KBM-7 (cell line): ENCODE measurements at places on chromosomes 4 and X.
A peak's percentile ranks its signal among the peaks of the same experiment; 100 is the strongest.

DNA sequence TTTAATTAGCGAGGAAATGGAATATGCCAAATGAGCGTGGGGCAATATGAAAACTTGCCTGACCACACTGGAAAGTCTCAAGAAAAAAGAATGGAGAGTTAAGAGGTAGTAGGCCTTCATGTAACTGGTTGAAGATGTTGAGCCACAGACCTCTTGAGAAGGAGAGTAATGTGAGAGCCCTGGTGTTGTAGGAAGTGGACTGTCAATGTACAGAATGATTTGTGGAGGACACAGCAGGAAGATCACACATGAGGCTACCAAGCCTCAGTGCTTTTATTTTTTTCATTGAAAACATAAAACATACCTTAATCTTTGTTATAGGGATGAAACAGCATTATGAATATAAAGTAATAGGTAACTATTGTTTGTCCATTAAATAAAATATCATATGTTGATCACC lies 331.6 kb downstream of the UNC5C start:
- no peak for DNase-seq

- no peak for DNase-seq
These were observed 2.1 kb downstream of the MAGEB2 start for GRCh38 chrX:30217465-30217864.

GRCh38 chr4:95243892-95244291 lies 304.9 kb downstream of the UNC5C start:
- DNase-seq: no peak

- DNase-seq: no peak
These were observed 50.3 kb downstream of the NSUN7 start for GRCh38 chr4:40800064-40800463.

DNA sequence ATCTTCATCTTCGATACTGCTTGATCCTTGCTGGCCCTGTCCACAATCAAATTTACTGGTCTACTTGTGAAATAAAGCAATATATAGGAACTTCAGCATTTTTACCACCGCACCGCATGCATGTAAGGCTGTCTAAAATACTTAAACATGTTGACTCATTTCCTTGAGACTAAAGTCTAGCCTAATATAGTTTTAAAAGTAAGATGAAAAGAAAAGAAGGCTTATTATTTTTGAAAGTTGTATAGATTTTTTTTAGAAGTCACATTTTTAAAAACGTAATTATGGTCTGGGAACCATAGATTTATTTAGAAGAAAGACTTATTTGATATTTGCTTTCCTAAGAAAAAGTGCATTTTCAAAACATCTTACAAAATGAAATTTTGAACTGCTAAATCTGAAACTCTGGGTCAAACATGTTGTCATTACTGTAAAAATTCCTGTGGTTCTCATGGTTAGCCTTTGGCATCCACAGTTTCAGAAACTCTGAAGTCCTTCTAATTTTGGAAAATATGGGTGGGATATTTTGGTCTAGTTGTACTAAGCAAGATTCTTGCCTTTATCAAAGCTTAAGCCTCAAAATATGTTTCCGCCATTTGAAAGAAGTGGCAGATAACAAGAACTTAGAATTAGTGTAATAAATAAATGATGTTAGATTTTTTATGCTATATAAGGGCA lies 423.5 kb upstream of the CTSO start:
- DNase-seq: no peak

GRCh38 chr4:110486256-110486655 lies 10.3 kb downstream of the ENPEP start:
- no peak for DNase-seq

GRCh38 chrX:74371425-74372222 lies 49.7 kb upstream of the SLC16A2 start:
- DNase-seq: no peak

GRCh38 chrX:65783746-65784145 lies 116.3 kb downstream of the MSN start:
- no peak for DNase-seq

- DNase-seq: peak; percentile 49
These were observed 167.2 kb downstream of the NPNT start for GRCh38 chr4:106062452-106062875.

DNA sequence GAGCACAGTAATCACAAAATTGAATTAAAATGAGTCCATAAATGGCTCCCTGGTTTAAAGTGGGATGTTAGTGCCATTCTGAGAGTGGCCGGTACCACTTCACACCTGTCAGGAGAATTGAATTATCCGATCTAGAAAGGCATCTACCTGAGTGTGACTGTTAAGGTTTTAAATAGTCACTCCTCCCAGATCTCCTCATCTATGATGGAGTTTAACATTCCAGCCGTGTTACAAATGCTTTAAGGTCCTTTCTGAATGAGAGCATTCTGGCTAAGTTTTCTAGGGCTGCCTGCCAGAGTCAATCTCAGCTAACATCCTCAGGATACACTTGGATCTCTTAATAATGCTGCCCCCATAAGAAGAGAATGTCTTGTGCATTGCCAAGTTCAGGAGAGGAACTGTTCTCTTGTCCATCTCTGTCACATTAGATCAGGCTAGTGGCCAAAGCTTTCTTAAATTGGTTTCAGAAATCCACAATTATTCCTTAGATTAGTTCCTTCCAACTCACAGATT lies 231.1 kb downstream of the SLC39A8 start:
- DNase-seq: no peak

DNA sequence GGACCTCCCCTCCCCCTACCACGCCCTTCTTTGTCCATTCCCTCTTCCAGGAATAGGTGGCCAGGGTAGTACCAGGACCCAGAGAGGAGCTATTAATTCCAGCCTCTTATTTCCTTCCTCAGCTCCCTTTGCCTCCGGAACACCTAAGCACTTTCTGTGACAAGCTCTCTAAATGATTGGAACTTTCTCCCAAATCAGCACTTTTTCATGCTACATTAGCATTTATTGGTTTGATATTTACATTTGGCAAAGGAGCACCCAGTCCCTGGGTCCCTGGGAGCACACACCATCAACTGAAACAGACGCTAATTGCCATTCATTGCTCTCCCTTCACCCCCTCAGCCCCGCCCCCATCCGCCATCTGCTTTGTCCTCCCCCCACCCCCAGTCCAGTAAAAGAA lies 182.0 kb upstream of the BCOR start:
- DNase-seq: no peak

DNA sequence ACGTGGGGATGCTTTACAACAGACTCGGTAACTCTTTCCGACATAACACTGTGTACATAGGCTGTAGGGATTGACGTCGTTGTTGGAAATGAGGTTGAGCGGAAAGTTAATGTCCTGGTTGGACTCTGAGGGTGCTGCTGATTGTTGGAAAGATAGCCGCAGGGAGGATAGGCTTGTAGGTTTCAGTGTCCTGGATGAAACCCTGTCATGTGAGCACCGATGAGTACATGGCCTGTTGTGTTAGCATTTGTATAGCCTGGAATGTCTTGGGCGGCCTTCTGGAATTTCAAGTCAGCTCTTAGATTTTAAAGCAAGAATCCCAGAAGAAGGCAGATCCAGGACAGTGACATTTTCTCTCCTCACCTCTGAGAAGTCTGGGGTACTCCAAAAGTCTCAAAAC lies 63.3 kb downstream of the TBC1D14 start:
- no peak for DNase-seq

DNA sequence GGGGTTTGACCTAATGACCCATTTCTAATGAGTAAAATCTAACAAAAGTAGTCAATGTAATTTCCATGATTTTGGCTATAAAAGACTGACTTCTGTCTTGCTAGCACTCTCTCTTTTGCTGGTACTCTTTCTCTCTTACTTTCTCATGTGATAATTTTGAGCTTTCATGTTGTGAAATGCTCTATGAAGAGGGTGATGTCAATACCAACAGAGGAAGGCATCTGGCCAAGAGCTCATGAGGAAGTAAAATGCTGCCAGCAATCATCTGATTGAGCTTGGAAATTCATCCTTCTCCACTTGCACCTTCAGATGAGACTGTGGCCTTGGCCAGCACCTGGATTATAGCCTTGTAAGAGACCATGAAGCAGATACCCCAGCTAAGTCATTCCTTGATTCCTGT lies 347.7 kb downstream of the HS3ST1 start:
- no peak for DNase-seq

- DNase-seq: peak; percentile 45
These were observed 141.7 kb downstream of the HHIP start for GRCh38 chr4:144787365-144788258.

DNA sequence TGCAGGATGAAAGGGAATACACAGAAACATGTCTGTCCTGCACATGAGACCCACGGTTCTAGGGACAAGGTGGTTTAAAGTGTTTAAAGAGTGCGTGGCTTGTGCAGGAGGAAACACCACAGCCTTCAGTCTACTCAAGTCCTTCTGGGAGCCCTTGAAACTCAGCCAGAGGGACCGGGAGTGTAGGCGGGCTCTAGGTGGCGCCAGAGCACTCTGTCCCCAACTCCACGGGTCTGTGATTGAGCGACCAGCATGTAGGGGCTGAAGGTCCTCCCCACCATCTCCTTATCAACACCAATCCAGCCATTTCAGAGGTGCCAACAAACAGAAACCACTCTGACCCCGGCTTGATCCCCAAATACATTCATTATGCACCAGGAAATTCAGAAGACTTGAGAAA lies 82.0 kb upstream of the CLDN34 start:
- DNase-seq: peak; percentile 90

GRCh38 chr4:57187246-57187645 lies 77.1 kb upstream of the IGFBP7 start:
- DNase-seq: no peak

- DNase-seq: no peak
These were observed 16.4 kb downstream of the COX18 start for GRCh38 chr4:73053076-73053475.

DNA sequence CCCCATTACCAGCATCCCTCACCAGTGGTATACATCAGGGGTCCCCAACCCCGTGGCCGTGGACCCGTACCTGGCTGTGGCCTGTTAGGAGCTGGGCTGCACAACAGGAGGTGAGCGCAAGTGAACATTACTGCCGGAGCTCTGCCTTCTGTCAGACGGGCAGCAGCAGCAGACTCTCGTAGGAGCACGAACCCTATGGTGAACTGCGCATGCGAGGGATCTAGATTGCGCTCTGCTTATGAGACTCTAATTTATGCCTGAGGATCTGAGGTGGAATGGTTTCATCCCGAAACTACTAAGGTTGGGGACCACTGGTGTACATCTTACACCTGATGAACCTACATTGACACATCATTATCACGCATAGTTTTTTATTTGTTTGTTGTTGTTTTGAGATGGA lies 52.8 kb upstream of the DHX15 start:
- DNase-seq: no peak

DNA sequence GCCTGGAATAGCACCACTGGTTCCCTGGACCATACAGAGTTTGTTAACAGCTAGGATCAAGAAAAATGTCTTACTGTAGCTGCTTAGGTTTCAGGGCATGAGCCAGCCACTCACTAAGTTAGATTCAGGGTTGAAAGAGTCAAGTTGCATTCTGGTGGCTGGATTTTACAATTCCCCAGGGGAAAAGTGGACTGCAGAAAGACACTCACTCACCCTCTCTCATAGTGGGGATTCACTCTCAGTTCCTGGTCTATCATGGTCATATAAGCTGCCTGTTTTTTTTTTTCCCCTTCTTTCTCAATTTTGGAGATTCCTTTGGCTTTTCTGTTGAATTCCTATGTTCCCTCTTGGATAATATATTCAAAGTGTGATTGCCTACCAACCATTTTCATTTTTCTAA lies 744.2 kb upstream of the GRIA3 start:
- no peak for DNase-seq

DNA sequence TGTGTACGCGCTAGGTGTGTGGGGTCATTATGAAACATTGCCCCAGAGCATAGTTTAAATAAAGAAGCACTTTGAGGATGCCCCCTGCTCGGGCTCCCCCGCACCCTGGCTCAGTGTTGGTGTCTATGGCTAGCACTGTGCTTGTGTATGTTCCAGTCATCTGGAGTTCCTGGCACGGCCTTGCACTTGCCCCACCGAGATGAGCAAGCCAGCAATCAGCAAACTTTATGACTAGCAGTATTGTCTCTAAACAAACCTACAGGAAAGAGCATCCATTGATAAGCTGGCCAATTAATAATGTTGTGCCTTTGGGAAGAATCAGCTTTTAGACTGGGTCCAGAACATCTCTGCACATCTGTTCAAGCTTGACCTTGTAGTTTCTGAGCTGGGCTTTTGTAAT lies 707 bp upstream of the SHROOM4 start:
- no peak for DNase-seq

- no peak for DNase-seq
These were observed 42.9 kb downstream of the RBM47 start for GRCh38 chr4:40586729-40587128.

- DNase-seq: no peak
These were observed at the start of gene MGARP for GRCh38 chr4:139279760-139280620. Gene MGARP (minus strand): TSS chr4:139280225. CDS start chr4:139280158, 67 bp downstream.

- DNase-seq: peak; percentile 35
These were observed 24.4 kb upstream of the DCK start for GRCh38 chr4:70969076-70969475.

DNA sequence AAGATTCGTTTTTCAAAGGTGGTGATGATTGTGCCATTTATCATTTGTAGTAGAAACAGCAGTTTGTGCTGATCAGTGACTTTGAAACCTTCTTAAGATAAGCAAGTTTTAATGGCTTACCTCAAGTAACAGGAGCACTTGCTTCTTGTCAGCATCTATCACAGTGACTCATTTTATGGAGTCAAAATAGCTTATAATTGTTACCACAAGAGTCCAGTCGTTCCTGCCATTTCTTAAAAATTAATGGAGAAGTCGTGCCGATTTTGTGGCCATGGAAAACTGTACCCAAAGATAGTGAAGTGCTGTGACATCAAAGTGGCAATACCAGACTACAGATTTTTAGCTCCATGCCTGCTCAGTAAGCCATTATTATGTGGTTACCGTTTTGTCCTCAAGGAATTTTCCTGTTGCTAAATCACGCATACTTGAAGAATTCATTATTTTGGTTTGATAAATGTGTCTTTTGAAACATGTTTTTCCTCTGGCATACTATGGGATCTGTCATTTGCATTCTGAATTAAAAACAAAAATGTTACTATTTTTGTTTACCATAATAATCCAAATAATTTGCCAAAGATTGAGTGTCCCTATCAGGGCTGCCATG lies 129.9 kb downstream of the CBR4 start:
- no peak for DNase-seq

GRCh38 chr4:14348506-14348905 lies 653.8 kb upstream of the CPEB2 start:
- no peak for DNase-seq

- no peak for DNase-seq
These were observed 49.6 kb downstream of the SMAD1 start for GRCh38 chr4:145531223-145531622.

GRCh38 chr4:145786261-145786660 lies 106.3 kb downstream of the C4orf51 start:
- no peak for DNase-seq
